ENCODE measurements at places on chromosomes 1 and 21. TPM values are rescaled to one million over a fixed set of nuclear protein-coding genes. Genes with fewer than 3 reads are reported as not detected.

Gene CENPS
- total RNA-seq = 6.8 TPM

Gene TCP10L
- 0.63 TPM for total RNA-seq

Gene FNDC10
- total RNA-seq = 0.89 TPM

Gene PRMT2
- 21.4 TPM for total RNA-seq
